ENCODE measurements at places on chromosomes 2 and 18.

GRCh38 chr18:5515011-5515784 lies 28.6 kb downstream of the EPB41L3 start:
- no peak for DNase-seq

DNA sequence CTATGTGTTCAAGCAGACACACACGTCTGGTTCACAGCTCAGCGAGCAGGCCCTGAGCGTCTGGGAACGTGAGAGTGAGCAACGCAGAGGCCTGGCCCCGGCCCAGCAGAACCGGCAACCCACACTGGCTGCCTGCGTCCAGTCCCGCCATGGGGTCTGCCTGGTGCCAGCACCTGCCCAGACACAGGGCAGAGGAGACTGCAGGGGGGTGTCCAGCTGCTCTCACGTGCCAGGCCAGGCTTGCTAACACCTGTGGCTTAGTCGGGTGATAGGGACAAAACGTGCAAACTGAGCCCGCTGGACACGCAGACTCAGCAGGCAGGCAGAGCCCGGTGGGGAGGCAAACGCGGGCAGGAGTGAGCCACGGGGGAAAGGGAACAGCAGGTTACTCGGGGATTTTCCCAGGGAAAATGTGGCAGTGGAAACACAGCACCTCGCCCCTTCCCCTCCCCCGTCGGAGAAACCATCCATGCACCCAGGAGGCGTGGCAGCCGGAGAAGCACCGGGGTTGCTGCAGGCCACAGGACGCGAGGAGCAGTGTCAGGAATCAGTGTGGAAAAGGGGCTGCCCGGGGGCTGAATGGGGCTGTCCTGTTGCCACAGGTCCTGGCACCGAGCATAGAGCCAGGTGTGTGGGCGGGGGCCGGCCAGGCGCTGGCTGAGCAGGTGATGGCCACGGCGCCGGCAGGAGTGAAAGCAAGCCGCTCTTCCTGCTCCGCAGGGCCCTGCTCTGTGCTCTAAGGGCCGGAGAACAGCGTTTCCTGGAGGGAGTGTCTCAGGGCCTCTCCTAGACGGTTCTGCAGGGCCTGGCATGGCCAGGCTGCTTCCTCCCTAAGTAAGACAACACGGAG lies 154.7 kb downstream of the HDAC4 start:
- no peak for DNase-seq

DNA sequence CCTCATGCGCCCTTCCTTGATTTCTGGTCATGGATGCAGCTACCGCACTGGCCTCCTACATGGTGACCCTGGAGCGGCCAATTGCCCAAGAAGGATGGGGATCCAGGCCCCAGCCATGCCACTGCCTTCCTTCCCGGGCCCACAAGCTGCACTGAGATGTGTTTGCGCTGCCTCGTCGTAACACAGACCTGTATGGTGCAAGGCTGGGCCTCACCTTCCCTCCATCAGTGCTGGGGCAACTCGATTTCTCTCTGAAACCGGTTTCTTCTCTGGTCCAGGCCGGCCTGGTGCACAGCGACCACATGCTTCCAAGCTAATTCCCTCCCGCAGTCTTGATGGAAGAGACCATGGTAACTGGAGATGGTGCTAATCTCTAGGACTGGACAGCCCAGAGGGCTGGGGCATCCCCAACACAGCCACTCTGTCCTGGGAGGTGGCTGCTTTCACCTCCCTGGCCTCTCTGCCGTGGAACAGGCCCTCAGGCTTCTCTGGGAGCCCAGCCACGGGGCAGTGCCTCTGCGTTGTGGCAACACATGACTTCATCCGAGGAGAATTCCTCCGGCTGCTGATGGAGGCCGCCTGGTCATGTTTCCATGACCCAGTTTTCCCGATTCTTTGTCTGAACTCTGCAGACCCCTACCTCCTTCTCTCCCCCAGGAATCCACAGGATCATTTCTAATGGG lies 184.2 kb downstream of the GLI2 start:
- DNase-seq = no peak

DNA sequence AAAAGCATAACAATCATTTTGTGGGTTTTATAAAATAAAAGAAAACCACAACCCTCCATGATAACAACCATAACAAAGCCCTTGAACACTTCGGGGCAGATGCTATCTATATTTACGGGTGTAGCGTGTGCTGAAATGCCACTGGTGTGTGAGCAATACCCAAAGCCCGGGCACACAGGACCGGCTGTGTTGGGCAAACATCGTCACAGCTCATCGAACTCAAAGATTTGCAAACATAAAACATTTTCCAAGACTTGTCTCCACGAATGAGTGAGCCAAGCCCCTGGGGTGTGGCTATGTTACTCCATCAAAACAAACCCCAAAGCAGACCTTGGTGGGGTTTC lies 290.2 kb downstream of the LPIN1 start:
- no peak for DNase-seq

GRCh38 chr2:25844089-25844488 lies 34.2 kb downstream of the ASXL2 start:
- DNase-seq = no peak

- DNase-seq = no peak
Measured at GRCh38 chr18:56096861-56097260, 508.9 kb upstream of the TCF4 start.

Measured in T-helper 17 cell (primary cell).